ENCODE measurements at places on chromosomes 4 and X.

- DNase-seq: no peak
These were observed 22.9 kb upstream of the NOCT start for GRCh38 chr4:138992676-138993075.

DNA sequence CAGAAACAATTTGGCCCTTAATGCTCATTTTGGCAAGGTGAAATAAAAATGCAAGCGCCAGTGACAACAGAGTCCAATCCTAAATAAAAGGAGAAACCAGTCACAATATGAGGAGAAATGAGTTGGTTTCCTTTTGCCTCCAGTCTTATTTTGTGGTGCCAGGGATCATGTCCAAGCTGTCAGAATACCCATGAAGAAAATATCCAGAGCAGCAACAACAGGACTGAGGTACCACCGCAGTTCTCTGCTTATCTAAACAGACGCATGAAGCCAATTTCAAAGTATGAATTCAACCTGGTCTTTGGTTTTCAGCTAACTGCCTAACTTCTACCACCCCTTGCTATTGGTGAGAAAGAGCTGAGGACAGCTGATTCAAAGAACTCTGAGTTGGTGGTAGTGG, 199.9 kb upstream of the MAGEB2 start:
- no peak for DNase-seq

DNA sequence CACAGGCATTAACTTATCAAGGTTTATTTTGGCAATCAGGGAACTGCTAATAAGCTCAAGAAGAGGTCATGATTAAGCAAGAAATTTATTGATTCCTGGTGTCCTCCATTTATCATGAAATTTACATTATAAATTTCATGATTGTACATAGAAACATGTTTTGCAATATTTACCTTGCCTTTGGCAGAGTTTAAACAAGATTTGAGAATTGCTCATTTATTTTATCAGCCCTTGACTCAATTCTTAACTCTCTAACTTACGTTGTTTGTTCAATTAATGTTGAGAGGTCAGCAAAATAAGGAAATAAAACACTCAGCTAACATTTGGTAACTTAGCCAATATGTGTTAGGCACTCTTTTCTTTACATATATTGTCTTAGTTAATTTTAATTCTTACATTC, 286.6 kb downstream of the SLC7A11 start:
- DNase-seq: no peak

- no peak for DNase-seq
These were observed 104.7 kb upstream of the BCOR start for GRCh38 chrX:40202456-40202855.

DNA sequence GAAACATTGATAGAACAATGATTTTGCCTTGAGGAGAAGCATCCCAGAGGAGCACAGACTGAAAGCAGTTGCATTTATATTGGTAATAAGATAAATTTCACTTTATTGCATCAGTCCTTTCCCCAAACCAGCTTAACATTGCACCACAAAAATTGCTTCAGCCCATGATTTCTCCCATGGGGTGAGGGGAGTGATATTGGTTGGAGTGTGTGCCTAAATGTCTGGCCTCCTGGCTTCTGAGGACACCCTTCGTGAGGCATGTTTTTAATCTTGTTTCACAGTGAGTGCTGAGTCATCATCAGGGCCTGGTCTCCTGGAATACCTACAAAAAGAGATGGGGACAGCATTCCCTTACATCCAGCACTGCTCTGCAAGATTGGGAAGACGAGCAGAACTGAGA, 487.9 kb downstream of the C4orf33 start:
- no peak for DNase-seq

DNA sequence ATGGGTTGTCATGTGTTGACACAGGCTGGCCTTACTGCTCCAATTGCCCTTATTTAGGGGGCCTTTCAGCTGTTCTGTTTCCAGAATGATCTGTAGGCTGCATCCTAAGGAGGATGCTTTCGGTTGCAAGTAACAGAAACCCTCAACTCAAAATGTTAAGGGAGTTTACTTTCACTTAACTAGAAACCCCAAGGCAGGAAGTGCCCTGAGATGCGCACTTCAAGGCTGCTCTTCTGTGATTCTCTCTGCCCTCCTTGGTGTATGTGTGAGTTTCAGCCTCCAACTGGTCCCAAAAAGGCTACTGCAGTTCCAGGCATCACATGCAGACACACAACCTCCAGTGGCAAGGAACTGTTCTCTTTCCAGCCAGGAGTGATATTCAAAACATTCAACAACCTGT, 97.3 kb upstream of the ATP6AP2 start:
- no peak for DNase-seq

DNA sequence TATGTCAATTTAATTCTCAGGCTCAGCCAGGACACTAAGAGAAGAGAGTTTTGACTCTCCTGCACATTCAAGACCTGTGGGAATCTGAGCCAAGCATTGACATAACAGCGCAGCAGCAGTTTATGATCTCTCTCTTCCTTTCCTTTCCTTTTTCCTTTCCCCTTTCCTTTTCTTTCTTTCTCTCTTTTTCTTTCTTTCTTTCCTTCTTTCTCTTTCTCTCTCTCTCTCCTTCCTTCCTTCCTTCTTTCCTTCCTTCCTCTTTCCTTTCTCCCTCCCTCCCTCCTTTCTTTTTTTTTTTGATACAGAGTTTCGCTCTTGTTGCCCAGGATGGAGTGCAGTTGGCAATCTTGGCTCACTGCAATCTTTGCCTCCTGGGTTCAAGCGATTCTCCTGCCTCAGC, 21.6 kb downstream of the SAT1 start:
- DNase-seq: no peak

- DNase-seq: no peak
These were observed 788.9 kb downstream of the RPA4 start for GRCh38 chrX:97672608-97673007.

DNA sequence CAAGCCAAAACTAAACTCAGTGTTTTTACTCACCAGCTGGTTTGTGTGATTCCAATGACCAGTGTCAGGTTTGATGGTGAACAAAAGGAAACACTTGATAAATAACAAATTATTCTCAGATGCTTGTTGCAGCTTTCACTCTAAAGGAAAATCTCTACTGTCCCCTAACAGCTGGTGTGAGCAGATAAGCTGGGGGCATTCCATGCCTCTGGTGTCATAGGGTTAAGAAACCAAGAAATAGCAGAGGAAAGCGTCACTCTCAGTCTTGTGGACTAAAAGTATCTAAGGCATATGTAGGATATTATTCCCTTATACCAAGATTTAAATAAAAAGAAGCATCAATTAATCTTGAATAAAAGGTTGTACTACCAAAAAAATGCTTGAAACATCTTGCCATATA, 24.3 kb downstream of the TRPC5 start:
- DNase-seq: peak; percentile 22

GRCh38 chrX:12162420-12162819, 24.1 kb downstream of the FRMPD4 start:
- no peak for DNase-seq

- no peak for DNase-seq
These were observed 14.5 kb downstream of the AFP start for GRCh38 chr4:73450398-73451004.

GRCh38 chr4:6696611-6697010, 2.9 kb downstream of the S100P start:
- no peak for DNase-seq

- no peak for DNase-seq
These were observed 924.3 kb upstream of the SLIT2 start for GRCh38 chr4:19327364-19327763.

- no peak for DNase-seq
These were observed 12.1 kb downstream of the ELF4 start for GRCh38 chrX:130098210-130098552.

DNA sequence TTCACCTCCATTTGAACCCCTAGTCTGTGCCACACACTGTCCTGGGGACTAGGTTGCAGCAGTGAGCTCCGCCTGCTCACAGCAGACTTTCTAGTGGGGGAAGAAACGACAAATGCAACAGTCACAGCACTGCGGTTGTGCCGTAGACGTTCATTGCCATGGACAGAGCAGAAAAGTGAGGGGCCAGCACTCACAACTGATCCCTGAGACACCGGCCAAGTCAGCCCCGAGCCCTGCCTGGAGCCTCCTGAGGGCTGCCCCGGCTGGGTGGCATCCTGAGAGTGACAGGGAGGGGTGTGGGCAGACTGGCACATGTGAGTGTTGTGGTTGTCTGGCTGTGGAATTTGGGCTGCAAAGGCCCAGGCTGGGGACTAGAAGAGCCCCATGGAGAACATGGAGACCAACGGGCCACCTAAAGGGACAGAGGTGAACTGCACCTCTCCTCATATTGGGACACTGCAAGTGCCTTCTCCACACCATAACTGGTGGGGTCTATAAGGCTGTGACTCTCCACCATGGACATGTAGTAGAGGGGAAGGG, 4.6 kb downstream of the DUSP9 start:
- no peak for DNase-seq

DNA sequence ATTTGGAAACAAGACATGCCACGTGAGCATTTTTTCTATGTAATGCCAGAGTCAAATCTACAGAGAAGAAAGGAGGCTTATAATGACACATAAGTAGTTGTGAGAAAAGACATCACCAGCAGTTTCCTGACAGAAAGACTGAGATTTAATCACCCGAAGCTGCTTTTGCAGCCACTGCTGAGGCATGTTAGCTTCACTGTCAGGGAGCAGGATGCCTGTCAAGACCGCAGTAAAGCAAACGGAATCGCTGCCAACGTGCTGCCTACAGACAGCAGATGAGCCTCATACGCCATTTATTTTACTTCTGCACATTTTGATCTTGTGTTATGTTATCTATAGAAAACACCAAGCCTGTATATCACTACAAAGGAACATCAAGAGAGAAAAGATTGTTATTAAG, 68.7 kb upstream of the NDST3 start:
- no peak for DNase-seq

GRCh38 chrX:16138108-16138427, 14.7 kb downstream of the GRPR start:
- no peak for DNase-seq

DNA sequence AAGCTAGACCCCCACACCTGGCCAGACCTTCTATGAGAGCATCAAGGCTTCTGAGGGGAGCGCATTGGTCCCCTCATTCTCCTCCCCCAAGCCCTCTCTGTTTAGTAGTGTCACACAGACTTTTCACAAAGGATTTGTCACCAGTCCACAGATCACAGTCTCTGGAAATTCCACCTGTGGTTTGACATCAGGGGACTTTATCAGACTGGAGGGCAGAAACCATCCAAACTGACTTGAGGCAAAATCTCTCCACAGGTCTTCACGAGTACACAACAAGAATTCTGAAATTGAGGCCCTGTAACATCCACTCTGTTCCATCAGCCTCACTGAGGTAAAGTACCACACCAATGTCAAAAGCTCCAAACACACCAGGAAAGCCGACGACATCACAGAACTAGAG, 112.5 kb downstream of the SH3KBP1 start:
- DNase-seq: no peak

DNA sequence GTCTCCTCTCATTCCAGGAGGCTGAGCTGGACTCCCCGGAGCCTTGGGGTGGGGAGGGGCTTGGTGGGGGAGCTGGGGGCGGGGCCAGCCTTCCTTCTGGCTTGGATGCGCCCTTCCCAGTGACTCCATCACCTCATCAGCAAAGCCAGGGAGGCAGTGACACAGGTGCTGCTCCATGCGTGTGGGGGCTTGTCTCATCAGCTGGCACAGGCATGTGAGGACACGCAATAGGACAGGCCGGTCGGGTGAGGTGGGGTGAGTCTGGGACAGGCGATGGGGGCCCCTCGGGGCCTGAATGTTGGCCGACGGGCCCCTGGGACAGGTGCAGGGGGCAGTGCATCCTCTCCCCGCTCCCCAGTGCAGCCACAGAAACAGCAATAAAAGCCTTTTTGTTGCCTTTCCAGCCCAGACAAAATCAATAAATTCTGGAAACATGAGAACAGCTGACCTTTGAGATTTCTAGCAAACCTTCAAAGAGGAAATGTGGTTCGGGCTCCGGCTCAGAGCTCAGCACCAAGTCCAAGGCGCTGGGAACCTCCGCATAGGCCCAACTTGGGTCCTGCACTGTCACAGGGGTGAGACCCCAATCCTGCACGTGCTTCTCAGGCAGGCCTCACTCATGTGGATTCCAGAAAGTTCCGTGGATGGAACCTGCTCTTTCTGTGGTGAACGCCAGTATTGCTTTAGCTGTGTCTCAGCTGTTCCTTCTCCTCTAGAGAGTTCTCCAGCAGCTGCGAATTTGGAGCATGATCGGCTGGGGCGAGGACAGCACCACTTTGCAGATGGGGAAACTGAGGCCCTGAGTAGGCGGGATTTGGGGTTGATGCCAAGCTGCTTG, 18.5 kb downstream of the ADRA2C start:
- no peak for DNase-seq

DNA sequence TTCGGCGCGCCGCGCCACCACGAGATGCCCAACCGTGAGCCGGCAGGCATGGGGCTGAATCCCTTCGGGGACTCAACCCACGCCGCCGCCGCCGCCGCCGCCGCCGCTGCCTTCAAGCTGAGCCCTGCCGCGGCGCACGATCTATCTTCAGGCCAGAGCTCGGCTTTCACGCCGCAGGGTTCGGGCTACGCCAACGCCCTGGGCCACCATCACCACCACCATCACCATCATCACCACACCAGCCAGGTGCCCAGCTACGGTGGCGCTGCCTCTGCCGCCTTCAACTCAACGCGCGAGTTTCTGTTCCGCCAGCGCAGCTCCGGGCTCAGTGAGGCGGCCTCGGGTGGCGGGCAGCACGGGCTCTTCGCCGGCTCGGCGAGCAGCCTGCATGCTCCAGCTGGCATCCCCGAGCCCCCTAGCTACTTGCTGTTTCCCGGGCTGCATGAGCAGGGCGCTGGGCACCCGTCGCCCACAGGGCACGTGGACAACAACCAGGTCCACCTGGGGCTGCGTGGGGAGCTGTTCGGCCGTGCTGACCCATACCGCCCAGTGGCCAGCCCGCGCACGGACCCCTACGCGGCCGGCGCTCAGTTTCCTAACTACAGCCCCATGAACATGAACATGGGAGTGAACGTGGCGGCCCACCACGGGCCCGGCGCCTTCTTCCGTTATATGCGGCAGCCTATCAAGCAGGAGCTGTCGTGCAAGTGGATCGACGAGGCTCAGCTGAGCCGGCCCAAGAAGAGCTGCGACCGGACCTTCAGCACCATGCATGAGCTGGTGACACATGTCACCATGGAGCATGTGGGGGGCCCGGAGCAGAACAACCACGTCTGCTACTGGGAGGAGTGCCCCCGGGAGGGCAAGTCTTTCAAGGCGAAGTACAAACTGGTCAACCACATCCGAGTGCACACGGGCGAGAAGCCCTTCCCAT, 1.1 kb downstream of the ZIC3 start:
- no peak for DNase-seq

- no peak for DNase-seq
These were observed 54.1 kb upstream of the CLDN34 start for GRCh38 chrX:9913146-9913433.

DNA sequence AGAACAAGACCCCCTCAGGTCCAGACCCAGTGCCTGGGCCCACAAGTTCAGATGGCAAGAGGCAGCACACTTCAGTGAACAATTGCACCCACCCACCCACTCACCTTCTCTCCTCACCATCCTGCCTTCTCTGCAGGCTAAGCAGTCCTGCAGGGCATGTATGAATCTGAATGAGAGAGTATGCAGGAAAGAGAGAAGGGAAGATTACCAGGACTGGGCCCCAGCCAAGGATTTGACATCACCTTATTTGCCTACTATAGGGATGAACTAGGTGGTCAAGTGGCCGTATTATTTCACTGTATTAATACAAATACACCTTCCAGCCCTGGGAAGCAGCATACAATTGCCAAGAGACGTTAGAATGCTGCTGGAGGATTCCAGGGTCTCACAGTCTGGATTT, 2.1 kb upstream of the ZNF141 start:
- DNase-seq: no peak

GRCh38 chr4:7367864-7368277, 66.9 kb downstream of the PSAPL1 start:
- DNase-seq: no peak

Data from hepatic stellate cell (primary cell).